Chondrocyte (in vitro differentiated cells): ENCODE measurements at places on chromosomes 11 and 22. TPM values are rescaled to one million over a fixed set of nuclear protein-coding genes. Genes with fewer than 3 reads are reported as not detected.

DNA sequence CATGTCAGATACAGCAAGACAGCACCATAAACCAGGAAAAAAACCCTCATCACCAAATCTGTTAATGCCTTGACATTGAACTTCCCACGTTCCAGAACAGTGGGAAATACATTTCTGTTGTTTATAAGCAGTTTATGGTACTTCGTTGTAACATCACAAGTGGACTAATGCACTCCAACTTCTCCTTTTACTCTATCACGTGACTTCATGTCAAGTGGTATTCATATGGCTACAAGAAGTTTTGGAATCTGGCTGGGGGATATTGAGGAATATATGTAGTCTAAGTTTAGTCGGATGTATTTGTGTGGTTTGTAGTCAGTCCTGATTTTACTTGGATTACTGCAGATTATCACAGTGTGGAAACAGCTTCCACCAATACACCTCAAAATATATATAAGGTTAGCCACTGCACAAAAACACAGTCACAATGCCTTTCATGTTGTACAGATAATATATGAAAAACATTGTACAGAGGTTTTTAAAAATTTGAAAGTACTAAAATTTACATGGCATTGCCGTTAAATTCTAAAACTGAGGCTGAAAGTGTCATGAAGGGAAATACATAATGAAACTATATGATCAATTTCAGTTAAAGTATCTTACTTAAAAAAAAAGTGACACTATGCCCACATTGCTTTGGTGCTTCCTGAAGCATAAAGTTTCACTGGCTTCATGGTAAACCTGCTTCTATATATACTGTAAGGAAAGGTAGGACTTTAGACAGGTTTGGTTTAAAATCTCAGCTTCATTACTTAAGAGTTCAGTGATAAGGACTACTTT, 134.1 kb downstream of the CASP12 start:
- no peaks in the 10 kb centered on the region for H3K4me1 ChIP-seq
- H3K36me3 ChIP-seq = peaks cover 6% of the 10 kb centered on the region
- H3K27ac ChIP-seq = no peak overlapping the region
- no peak for DNase-seq
- no peak overlapping the region for H3K4me3 ChIP-seq

DNA sequence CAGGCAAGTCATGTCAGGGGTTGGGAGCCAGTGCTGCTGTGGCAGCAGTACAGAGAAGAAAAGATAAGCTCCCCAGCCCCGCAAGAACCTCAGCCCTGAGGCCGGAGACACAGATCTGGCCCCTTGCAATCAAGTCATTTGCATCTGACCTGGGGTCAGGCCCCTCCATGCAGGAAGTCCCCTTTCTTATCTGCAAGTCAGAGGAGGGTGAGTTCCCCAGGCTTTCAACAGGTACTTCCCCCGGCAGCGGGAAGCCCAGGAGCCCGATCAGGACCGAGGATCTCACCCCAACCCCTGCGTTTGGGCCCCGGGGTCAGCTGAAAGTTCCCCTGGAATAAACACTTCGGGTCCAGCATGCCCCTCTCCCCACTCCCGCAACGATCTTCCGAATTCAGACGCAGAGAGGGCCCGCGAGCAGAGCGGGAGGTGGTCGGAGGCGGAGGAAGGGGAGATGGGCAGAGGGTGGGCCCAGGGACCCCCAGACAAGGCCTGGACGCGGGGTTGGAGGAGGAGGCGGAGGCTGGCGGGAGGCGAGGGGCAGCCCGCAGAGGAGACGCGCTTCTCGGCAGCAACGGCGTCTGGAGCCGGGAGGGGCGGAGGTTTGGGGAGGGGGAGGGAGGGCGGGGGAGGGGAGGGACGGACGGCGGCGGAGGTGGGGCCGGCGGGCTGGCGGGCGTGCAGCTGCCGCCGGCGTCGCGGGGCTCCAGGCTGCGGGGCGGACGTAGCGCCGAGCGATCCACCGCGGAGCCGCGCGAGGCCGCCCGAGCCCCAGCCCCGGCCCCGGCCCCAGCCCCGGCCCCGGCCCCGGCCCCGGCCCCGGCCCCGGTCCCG, at the start of gene TSPAN18:
Gene TSPAN18 (plus strand): TSS at position 680 of the 831 bp plus-strand sequence. CDS start 179,455 bp downstream, outside the sequence.
- peaks cover 30% of the 10 kb centered on the region for H3K4me1 ChIP-seq
- H3K27ac ChIP-seq = no peak within 1 kb of the TSS
- peak within 1 kb of the TSS; percentile 75 for H3K4me3 ChIP-seq

GRCh38 chr22:23396362-23397007, 183.6 kb downstream of the IGLL1 start:
- H3K4me3 ChIP-seq = no peak overlapping the region
- no peaks in the 10 kb centered on the region for H3K4me1 ChIP-seq
- H3K36me3 ChIP-seq = no peaks in the 10 kb centered on the region

- peak overlapping the region; percentile 91 for H3K27ac ChIP-seq
- peaks cover 49% of the 10 kb centered on the region for H3K4me1 ChIP-seq
- H3K27me3 ChIP-seq = no peaks in the 10 kb centered on the region
- H3K36me3 ChIP-seq = peaks cover 17% of the 10 kb centered on the region
These were observed 6.3 kb downstream of the SLC39A13 start for GRCh38 chr11:47414685-47415070.

DNA sequence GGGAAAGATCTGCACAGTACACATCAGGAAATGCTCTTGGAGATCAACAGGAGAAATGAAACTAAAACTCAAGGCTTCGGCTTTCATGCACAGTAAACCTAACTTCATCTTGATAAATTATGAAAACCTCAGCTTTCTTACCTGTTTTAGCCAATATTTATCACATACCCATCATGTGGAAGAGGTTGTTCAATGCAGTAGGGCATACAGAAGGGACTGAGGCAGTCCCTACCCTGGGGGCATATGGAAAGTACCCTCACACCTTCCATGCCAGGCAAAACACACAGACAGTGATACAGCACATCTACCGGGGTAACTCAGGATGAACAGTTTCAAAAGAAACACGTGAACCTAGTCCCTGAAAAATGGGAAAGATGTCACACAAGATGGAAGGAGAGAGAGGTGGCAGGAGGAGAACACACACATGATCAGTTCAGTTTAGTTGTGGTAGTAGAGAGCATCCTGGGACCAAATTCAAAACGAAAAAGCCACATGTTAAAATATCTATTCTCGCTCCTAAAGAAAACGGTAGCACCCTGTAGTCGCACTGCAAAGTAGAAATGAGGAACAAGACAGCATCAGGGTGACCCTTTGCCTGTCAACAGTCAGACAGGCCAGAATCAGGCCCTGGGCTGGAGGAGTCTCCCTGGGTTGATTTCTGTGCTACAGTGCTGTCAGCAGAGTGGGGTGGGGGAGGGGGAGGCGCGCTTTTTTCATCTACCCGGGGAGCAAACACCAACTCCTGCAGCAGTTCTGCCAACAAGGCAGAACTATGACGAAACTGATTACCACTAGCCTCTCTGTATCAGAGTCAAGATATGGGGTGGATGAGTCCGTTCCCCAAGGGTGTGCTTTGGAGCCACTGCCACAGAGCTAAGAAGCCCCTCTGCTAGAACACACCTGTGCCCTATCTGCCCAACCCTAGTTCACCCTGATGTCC, 1.3 kb downstream of the HIRA start:
- H3K27ac ChIP-seq = peak overlapping the region; percentile 85
- peaks cover 51% of the 10 kb centered on the region for H3K4me1 ChIP-seq
- peaks cover 1% of the 10 kb centered on the region for H3K36me3 ChIP-seq
- no peak for DNase-seq
- H3K27me3 ChIP-seq = no peaks in the 10 kb centered on the region

DNA sequence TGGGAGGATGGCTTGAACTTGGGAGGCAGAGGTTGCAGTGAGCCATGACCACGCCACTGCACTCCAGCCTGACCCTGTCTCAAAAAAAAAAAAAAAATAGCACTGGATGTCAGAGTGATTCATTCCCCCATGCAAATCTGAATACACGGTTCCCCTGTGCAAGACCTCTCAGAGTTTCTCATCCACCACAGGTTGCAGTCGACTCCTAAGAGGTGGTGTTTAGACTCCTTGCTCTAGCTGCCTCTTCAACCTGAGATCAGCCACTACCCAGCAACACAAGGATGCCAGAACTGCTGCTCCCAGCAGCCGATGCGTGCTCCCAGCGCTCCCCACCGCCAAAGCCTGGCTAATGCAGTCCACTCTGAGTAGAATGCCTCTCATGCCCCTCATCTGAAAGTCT, 97.5 kb downstream of the PARVA start:
- no peaks in the 10 kb centered on the region for H3K27me3 ChIP-seq
- DNase-seq = no peak
- peaks cover 49% of the 10 kb centered on the region for H3K4me1 ChIP-seq
- H3K27ac ChIP-seq = no peak overlapping the region
- no peak overlapping the region for H3K4me3 ChIP-seq
- H3K36me3 ChIP-seq = peaks cover 31% of the 10 kb centered on the region

DNA sequence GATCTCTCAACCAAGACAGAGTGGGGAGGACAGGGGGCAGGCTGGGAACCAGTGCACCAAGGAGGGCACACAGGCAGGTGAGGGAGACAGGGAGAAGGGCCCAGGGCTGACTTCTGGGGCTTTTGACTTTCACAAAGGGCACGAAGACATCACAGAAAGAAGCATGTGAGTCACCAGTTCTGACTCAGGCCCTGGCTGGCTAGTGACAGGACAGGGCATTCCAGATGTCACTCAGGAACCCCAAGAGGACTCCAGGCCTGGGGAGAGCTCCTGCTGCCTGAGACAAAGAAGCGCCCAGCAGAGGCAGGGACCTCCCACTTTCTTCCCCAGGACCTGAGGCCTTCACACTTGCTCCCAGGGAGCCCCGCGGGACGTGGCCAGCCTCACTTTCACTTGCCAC, 497.2 kb downstream of the BUD13 start:
- H3K4me1 ChIP-seq = peaks cover 3% of the 10 kb centered on the region
- H3K27ac ChIP-seq = no peak overlapping the region
- no peaks in the 10 kb centered on the region for H3K36me3 ChIP-seq
- no peak overlapping the region for H3K4me3 ChIP-seq

GRCh38 chr22:39115977-39116621, 19.1 kb downstream of the APOBEC3H start:
- peaks cover 50% of the 10 kb centered on the region for H3K27me3 ChIP-seq
- no peak overlapping the region for H3K4me3 ChIP-seq
- no peaks in the 10 kb centered on the region for H3K4me1 ChIP-seq
- H3K36me3 ChIP-seq = no peaks in the 10 kb centered on the region
- H3K27ac ChIP-seq = no peak overlapping the region
- no peak for DNase-seq

DNA sequence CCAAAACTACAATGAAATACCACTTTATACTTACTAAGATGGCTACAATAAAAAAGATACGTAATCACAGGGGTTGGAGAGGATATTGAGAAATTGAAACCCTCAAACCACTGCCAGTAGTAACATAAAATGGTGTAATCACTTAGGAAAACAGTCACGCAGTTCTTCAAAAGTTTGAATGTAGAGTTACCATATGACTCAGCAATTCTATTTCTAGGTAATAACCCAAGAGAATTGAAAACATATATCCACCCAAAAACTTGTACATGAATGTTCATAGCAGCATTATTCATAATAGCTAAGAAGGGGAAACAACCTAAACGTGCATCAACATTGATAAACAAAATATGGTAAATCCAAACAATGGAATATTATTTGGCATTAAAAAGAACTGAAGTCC, 24.4 kb upstream of the PSMA1 start:
- no peaks in the 10 kb centered on the region for H3K27me3 ChIP-seq
- no peak overlapping the region for H3K27ac ChIP-seq
- H3K4me3 ChIP-seq = no peak overlapping the region

Gene GNG3
- total RNA-seq = not detected in 3 replicates

Gene C22orf31
- not detected in 3 replicates for total RNA-seq

Gene MMP13
- total RNA-seq = 0.60 to 7.2 TPM (median 6.5 TPM) in 3 replicates

Gene RNH1
- total RNA-seq = 146 to 166 TPM (median 161 TPM) in 3 replicates

Gene CAVIN3
- 40.9 to 123 TPM (median 120 TPM) in 3 replicates for total RNA-seq
